ENCODE measurements at places on chromosomes 13 and 19.
A peak's percentile ranks its signal among the peaks of the same experiment; 100 is the strongest.

DNA sequence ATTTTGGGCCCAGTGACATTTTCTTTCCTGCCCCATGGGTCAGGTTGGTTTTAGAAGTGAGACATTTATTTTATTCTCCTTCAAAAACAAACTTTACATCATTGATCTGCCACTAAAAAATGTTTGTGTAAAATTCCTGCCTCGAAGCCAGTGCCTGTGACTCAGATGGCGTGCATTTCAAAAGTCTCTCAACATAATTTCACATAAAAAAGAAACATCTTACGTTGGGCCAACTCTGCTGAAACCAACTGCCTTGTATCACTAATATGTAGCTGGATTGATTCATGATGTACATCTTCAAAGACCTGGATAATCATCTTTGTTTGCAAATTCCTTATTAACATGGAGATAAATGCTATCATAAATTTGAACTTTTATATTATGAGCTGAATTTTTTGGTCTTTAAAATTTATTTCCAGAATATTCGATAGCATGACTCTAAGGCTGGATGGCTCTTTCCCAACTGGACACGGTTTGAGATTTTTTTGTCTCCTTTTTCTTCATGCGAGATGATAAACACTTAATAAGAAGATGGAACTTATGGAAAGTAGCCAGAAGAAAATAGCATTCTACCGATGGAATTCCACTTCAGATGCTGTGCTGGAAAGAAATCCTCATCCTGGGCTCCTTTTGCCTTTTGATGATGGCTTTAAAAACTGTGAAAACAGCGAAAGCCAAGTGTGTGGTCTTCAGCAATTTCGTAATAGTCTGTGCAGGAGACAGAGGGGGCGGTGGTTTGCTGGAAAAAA lies 420.5 kb downstream of the FGF9 start:
- no peak for DNase-seq

DNA sequence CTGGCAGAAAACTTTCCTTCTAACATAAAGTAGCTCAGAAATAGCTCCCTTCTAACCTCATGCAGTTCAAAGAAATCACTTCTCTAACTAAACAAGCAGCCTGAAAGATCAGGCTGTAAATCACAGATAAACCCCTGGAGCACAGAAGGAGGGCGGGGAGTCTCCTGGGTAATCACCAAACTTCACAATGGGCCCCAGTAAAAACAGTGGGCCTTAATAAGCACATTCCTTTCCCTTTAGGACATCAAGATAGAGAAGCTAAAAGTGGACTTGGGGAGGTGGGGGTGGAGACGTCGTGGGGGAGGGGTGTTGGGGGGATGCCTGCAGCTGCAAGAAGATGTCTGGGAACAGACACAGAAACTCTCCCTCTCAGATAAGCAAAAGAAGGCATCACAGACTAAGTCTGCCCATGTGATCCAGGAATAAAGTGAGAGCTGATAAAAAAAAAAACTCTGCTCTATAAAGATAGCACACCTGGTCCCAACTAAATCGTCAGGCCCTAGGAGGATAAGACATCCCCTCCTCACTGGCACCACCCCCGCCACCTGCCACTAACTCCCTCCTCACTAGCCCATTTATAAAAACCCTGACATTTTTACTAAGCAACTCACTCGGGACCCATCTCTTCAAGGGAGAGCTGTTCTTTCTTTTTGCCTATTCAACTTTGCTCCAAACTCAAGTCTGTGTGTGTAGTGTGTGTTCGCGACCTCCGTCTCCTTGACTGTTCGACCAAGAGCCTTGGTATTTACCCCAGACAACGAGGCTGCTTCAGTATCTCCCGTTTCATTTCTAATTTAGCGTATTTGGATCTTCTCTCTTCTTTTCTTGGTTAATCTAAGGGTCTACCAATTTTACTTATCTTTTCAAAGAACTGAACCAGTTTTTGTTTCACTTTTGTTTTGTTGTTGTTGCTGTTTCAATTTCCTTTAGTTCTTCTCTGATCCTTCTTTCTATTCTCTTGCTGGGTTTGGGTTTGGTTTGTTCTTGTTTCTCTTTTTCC lies 31.7 kb downstream of the DNAJC15 start:
- DNase-seq, result peak; percentile 92

GRCh38 chr19:35347171-35347929 lies at the start of gene FFAR1:
Gene FFAR1, plus strand, starts transcription at chr19:35347902. Its CDS starts 3,650 bp downstream, at chr19:35351552.
- DNase-seq, result no peak

- DNase-seq, result no peak
Measured at GRCh38 chr19:36255316-36255715, 40.4 kb downstream of the ZNF146 start.

GRCh38 chr19:8367327-8368001 lies 3.5 kb downstream of the ANGPTL4 start:
- peak; percentile 97 for DNase-seq

DNA sequence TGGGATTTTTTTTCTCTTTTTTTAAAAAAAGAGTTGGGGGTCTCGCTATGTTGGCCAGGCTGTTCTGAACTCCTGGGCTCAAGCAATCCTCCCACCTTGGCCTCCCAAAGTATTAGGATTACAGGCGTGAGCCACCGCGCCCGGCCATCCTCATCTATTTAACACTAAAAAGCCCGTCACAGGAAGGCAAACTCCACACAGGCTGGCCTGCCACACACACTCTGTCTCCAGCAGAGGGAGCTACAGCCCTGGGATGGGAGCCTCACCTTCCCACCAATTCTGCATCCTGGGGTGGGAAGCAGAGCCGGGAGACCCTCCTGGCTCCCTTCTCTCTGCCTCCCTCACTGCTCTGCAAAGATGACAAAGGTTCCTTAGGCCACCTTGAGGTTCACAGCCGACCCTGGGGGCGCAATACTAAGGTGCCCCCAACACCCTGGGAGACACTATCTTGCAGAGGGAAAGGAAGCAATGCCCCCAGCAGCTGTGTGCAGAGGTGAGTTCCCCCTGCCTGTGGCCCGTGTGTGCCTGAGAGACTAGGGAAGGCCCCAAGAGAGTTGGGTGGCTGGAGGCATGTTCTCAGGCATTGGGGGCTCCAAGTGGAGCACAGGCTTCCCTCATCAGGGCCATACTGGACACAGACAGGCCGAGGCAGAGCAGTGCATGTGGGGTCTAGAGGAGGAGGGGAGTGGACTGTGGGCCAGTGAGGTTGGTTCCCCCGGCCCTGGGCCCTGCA lies 27.4 kb upstream of the TIMM44 start:
- DNase-seq, result peak; percentile 42

GRCh38 chr19:39563408-39563807 lies 23.4 kb upstream of the EID2 start:
- peak; percentile 39 for DNase-seq

Measured in EL (cell line).